ENCODE measurements at places on chromosomes 1 and 21. TPM values are rescaled to one million over a fixed set of nuclear protein-coding genes. Genes with fewer than 3 reads are reported as not detected.

NUAK2 gene
- 40.7 TPM for polyA plus RNA-seq

DNA sequence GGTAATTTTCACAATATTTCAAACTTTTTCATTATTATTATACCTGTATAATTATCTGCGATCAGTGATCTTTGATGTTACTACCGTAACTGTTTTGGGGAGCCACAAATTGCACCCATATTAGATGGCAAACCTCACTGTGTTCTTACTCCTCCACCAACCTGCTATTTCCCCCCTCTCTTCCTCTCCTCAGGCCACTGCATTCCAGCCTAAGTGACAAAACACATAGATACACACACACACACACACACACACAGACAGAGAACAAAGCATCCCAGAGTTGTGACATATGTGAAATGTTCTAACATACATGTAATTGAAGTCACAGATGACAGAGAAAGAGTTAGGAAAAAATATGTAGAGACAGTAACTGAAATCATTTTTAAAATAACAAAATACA is 18.5 kb downstream of the COP1 start:
- no peak overlapping the region for H3K4me3 ChIP-seq
- no peak for DNase-seq
- H3K36me3 ChIP-seq = no peaks in the 10 kb centered on the region
- no peak overlapping the region for H3K27ac ChIP-seq
- H3K27me3 ChIP-seq = no peaks in the 10 kb centered on the region
- H3K4me1 ChIP-seq = peaks cover 17% of the 10 kb centered on the region

- no peak overlapping the region for H3K4me3 ChIP-seq
- H3K36me3 ChIP-seq = no peaks in the 10 kb centered on the region
- H3K27me3 ChIP-seq = no peaks in the 10 kb centered on the region
- no peak overlapping the region for H3K27ac ChIP-seq
- DNase-seq = no peak
- H3K4me1 ChIP-seq = no peaks in the 10 kb centered on the region
Measured at GRCh38 chr1:65946376-65946775, 153.7 kb downstream of the PDE4B start.

- H3K36me3 ChIP-seq = no peaks in the 10 kb centered on the region
- H3K27me3 ChIP-seq = no peaks in the 10 kb centered on the region
- no peak for DNase-seq
- no peak overlapping the region for H3K4me3 ChIP-seq
- no peak overlapping the region for H3K27ac ChIP-seq
Measured at GRCh38 chr21:45632637-45633251, 10.8 kb upstream of the PCBP3 start.

DNA sequence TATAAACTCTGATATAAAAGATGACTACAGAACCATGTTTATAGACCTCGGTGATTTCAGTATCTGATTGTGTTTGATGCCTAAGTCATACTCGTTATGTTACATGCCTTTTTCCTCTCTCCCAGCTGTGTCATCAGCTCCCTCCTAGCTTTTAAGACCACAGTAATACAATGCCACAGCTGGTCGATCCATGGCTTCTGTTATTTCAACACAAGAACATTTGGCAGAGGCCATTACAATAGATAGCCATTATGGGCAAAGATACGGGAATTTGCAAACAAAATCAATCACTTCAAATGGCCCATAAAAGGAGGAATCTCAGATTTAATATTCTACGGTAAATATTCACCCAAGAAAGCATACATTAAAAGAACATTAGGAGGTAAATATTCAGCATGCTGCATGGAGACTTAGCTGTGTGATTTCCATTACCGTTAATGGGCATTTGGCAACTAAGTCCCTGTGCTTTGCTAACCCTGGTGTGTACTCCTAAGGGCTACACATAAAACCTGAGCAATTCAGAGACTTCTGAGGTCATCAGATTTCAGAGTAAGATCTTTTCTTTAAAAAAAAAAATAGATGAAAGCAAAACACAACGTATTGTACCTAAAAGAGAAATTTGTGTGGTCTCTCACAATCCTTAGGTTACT is 153.4 kb downstream of the PIGK start:
- H3K4me3 ChIP-seq = no peak overlapping the region
- H3K36me3 ChIP-seq = no peaks in the 10 kb centered on the region
- no peaks in the 10 kb centered on the region for H3K27me3 ChIP-seq

GRCh38 chr1:68294367-68295066 is 62.2 kb upstream of the WLS start:
- no peak overlapping the region for H3K4me3 ChIP-seq
- no peak for DNase-seq
- H3K27ac ChIP-seq = no peak overlapping the region
- no peaks in the 10 kb centered on the region for H3K27me3 ChIP-seq

- DNase-seq = no peak
- no peaks in the 10 kb centered on the region for H3K27me3 ChIP-seq
- peaks cover 4% of the 10 kb centered on the region for H3K4me1 ChIP-seq
Measured at GRCh38 chr1:208239473-208240381, 4.5 kb downstream of the PLXNA2 start.

GRCh38 chr1:155938220-155938627 is 3.2 kb upstream of the RXFP4 start:
- no peaks in the 10 kb centered on the region for H3K27me3 ChIP-seq
- peaks cover 5% of the 10 kb centered on the region for H3K36me3 ChIP-seq
- DNase-seq = no peak
- no peak overlapping the region for H3K27ac ChIP-seq

AMY2A gene
- polyA plus RNA-seq = not detected

Data from naive thymus-derived CD4-positive, alpha-beta T cell (primary cell).